ENCODE measurements at places on chromosomes 6 and 20. TPM values are rescaled to one million over a fixed set of nuclear protein-coding genes. Genes with fewer than 3 reads are reported as not detected.

GRCh38 chr6:121748850-121749249, 313.4 kb downstream of the GJA1 start:
- DNase-seq = no peak

- no peak for DNase-seq
Observed at GRCh38 chr20:48190757-48191156, 405.5 kb upstream of the SULF2 start.

Gene TNNC2
- total RNA-seq = not detected

Gene SLC22A7
- total RNA-seq = not detected

DNA sequence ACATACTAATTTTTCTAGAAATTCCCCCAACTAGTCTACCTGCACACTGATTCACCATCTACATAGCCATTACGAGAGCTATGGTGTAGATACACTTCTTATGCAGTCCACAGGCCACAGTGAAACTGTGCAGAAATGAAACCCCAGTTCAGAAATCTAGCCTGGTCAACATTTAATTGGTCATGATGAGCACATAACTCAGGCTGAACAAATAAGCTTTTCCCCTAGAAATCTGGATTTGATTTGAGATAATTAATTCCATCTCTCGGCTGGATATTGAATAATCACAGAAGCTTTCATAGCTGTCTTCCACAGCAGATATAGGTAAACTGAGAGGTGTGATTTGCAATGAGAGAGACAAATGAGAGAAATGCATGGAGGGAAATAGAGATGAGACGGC, 22.6 kb upstream of the TINAG start:
- DNase-seq = no peak

Gene L3MBTL3
- 4.3 TPM for total RNA-seq

GRCh38 chr6:111423960-111424846, 58.8 kb downstream of the REV3L start:
- DNase-seq = no peak

DNA sequence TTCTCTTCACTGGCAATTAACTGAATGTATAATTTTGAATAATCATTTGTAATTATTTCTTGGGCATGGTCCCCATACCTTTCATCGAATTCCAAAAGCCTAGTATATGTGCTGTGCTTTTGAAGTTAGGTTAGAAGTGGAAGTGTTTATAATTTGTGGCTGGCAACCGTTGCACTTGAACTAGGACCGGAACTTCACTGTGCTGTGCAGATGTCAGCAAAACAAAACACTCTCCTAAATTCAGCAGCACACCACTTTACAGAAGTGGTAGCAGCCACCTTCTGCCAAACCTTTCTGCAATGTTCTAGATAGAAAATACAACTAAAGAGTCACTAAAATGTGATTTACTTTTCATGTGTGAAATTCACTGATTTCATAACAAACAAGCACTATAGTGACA, 111.9 kb downstream of the FAM83B start:
- DNase-seq = no peak

- DNase-seq = no peak
Observed at GRCh38 chr6:142918339-142919042, 26.5 kb downstream of the HIVEP2 start.

- peak; percentile 63 for DNase-seq
Observed at GRCh38 chr6:15293674-15294073, 47.8 kb downstream of the JARID2 start.

GRCh38 chr6:17602888-17603287, 2.8 kb downstream of the FAM8A1 start:
- no peak for DNase-seq
